Metanephros (tissue), 2 donors: ENCODE measurements at places on chromosomes 12 and 14. TPM values are rescaled to one million over a fixed set of nuclear protein-coding genes. Genes with fewer than 3 reads are reported as not detected.

Gene ZNF26
- 24.6 TPM for total RNA-seq

Gene RD3L
- 0.23 TPM for total RNA-seq

Gene SLC17A8
- 0.23 TPM for total RNA-seq

Gene CD163L1
- 5.8 TPM for total RNA-seq

Gene CALCOCO1
- total RNA-seq = 119 TPM

Gene C14orf180
- 2.6 TPM for total RNA-seq

Gene ZC2HC1C
- 4.5 TPM for total RNA-seq

Gene MYF6
- 23.4 TPM for total RNA-seq

Gene TRHDE
- total RNA-seq = 40.1 TPM

Gene P2RX7
- 2.3 TPM for total RNA-seq

Gene PZP
- total RNA-seq = 1.6 TPM

Gene CPNE6
- not detected for total RNA-seq
